ENCODE measurements at places on chromosomes 2 and 18.
A peak's percentile ranks its signal among the peaks of the same experiment; 100 is the strongest.

GRCh38 chr2:143347901-143348414, 218.7 kb downstream of the ARHGAP15 start:
- DNase-seq = no peak

GRCh38 chr2:6864231-6864754, 1.4 kb downstream of the CMPK2 start:
- DNase-seq = no peak

DNA sequence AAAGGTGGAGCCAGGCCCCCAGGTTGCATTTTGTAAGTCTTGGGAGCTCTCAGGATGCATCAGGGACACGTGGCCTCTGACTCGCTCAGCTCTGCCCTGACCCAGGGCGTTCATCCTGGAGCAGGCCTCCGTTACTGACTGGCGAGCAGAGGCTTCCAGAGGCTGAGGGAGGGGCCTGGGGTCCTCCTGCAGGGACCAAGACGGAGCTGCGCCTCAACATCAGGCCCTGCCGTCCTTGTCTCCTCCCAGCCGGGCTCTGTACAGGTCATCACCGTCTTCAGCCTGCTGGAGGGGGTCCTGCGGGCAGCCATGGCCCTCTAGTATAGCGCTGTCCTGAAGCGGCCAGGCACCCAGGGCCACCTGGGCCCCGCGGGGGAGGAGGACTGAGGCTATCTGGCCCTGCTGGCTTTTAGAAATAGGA, 10.2 kb upstream of the ALPP start:
- no peak for DNase-seq

- peak; percentile 77 for DNase-seq
These were observed 217 bp downstream of the PXDN start for GRCh38 chr2:1744151-1744445.

DNA sequence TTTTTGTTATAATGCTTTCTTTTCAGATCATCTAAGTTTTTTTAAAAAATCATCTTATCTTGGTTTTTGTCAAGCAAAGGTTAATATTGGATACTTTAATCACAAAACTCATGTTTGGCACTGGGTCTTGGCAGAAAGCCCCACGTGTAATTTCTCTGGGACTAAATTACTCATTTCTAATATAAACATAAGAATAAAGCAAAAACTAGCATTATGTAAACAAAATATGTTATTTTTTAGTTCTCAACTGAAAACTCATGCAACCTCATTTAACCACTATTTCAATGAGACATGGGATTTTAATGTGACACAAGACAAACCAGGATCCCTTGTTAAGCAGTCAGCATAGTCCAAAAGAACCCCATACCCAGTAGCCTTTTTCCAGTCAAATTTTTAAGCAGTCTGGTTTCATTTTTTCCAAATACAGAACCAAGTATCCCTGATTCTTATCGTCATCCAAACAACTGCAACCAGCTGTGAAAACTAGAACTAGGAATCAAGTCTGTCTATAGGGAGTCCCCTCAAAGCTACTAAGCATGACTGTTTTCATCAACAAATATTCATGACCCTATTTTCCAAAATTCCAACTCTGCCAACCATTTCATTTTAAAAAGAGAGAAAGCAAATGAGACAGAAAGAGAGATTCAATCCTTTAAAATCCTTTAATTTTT, 27.1 kb downstream of the PID1 start:
- no peak for DNase-seq

- DNase-seq = no peak
These were observed 481.2 kb downstream of the NUP35 start for GRCh38 chr2:183605440-183605839.

DNA sequence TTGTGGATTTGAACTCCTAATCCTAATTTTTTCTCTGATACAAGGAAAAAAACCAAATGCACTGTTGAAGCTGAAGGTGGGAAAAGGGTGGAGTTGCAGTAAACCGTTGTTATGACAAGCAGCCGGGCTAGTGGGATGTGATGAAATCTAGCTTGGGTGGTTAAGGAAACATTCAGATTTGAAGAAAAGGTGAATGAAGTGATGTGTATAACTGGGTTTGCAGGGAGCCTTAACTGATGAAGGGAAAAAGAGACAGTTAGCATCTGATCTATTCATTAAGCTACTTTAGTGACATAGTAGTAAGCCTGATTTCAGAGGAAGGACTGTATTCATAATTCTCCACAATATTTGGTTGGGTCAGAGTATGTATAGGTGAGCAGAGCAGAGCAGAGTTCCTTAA, 3.5 kb downstream of the EML6 start:
- no peak for DNase-seq

GRCh38 chr2:218125095-218125494, 733 bp upstream of the CXCR2 start:
- DNase-seq = no peak

DNA sequence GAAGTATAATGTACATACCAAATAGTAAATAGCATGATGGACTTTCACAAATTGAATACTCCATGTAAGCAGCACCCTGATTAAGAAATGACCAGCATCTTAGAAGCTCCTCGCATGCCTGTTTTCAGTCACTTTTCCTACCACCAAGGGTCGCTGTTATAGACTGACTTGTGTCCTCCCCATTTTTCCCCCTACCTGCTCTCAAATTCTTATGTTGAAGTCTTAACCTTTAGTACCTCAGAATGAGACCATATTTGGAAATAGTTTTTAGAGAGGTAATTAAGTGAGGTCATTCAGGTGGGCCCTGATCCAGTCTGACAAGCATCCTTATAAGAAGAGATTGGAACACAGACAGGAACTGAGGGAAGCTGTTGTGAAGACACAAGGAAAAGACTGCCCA, 125.9 kb downstream of the LYPD6 start:
- DNase-seq = no peak

DNA sequence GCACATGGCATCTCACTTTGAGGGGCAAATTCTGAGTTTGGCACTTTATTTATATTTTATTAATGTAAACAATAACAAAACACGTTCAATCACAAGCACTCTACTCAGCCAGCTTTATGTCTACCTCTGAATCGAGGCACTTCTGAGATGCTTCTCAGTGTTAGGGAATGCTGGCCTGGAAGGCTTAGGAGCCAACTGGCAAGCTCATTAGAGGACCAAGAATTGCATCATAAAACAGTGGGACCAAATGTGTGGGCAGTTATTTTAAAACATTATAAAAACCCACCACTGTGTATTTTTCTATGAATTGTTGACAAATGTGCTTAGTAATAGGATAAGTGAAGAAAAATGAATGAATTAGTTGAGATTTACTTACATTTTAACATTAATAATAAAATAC, 46.8 kb upstream of the SMIM21 start:
- no peak for DNase-seq

- DNase-seq = no peak
These were observed 149.9 kb upstream of the SCN7A start for GRCh38 chr2:166643980-166644379.

GRCh38 chr2:47201224-47201623, 46.1 kb upstream of the STPG4 start:
- no peak for DNase-seq

DNA sequence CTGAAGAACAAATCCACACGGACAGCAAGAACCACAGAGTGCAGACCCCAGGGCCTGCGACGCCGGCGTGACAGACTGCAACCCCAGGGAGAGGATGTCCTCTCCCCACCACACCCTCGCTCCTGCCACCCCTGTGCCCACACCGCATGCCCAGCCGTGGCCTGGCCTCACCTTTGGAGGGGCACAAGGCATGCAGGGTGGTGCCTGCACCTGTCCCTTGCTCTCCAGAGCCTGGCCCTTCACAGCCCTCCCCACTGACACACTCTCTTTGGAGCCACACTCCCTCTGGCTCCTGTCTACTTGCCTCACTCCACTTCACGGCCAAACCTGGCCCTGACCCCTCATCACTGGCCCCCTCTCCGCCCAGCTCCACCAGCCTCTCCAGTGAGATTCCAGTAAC, 9.3 kb downstream of the THAP4 start:
- no peak for DNase-seq

DNA sequence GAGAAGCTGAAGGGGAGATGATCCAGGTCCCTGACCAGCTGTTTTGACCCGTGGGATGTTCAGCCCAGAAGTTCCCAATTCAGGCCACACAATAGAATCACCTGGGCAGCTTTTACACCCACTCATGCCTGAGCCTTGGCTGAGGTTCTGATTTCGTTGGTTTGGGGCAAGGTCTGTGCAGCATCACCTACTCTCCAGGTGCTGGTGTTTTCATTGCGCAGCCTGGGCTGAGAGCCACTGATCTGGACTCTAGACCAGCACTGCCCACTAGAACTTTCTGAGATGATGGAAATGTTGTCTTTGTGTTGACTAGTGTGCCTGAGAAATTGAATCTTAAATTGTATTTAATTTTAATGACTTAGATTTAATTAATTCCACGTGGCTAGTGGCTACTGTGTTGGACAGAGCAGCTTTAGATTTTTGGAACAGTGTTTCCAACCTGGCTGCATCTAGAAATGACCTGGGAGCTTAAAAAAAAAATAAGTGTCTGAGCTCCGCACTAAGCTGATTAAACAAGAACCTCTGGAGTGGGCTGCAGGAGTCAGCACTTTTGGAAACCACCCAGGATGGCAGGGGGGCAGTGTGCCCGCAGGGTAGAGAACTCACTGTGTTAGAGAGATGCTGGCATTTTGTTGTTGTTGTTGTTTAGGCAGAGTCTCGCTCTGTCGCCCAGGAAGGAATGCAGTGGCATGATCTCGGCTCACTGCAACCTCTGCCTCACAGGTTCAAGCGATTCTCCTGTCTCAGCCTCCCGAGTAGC, 33.7 kb downstream of the DYSF start:
- DNase-seq = no peak

GRCh38 chr2:206084439-206084869, 1.5 kb downstream of the INO80D start:
- peak; percentile 86 for DNase-seq

DNA sequence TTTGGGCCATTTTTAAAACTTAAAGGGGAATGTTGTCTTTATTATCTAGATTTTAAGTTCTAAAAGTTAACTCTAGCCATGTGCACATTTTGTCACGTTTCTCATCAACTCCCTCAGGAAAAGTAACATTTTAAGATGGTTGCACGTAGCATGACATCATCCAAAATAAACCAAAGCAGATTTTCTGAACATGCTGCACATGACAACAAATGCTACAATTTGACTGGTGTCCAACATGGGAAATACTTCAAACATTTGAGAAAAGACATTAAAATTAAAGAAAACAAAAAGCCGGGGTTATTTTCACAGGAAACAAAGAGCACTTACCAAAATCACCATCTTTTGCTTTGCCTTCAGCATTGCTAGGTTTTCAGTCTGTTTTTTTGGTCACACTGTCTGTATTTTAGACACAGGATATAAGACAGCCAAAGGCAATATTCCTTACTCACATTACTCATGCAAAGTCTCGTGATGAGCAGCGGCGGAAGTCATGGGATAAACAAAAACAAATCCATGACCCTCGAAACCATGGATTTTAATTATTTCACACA, 51.3 kb upstream of the RND3 start:
- DNase-seq = no peak

DNA sequence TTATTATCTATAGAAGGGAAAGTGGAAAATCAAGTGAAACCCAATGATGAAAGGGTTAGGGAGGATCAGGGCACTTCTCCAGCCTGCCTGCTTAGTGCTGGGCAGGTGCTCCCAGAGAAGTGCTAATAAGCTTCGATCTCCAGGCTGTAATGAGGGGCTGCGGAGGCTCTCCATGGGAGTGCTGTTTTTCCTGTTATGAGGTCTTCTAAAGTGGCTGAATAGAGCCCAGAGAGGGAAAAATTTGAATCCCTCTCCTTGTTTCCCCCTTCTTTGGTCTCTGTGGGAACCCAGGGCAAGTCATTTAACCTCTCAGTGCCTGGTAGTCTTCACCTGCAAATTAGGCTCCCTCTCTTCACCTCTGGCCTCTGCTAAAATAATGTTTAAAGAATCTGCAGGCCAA, 351.7 kb upstream of the DCC start:
- no peak for DNase-seq

DNA sequence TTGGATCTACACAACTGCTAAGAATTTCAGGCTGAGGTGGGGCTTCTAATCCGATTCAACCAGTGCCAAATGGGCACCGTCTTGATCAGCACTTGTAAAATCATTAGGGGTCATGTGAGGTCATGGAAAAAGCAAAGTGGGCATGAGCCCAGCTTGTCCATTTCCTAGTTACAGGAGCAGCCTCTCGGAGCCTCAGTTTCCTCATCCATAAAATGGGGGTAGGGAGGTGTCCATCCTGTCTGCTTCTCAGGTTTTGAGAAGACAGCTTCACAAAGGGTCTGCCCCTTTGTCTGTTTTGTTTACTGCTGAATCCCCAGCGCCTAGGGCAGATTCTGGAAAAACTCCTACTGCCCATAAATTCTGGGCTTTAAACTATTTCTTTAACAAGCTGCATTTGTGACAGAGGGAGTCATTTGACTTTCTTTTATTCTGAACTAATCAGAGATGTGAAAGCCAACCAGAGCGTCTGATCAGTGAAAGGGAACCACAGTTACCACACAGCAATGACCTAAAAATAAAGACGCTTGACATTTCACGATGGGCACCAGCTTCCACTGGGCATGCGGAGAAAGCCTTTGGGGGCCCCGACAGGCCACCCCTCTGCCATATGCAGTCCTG, 38.9 kb downstream of the DNMT3A start:
- no peak for DNase-seq

DNA sequence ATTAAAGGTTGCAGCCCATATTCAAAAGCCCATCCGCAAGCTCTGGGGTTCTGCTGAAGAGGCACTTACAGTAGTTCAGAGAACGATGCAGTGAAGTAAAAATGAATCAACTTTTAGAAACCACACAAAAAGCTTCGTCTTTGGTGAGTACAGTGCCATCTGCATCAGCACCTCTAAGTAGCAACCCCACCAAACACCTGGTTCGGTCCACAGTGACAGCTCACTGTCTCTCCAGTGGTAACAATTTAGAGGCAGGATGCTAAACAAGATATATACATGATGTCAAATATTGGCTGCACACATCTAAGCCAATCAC, 275.4 kb upstream of the TCF4 start:
- DNase-seq = no peak

DNA sequence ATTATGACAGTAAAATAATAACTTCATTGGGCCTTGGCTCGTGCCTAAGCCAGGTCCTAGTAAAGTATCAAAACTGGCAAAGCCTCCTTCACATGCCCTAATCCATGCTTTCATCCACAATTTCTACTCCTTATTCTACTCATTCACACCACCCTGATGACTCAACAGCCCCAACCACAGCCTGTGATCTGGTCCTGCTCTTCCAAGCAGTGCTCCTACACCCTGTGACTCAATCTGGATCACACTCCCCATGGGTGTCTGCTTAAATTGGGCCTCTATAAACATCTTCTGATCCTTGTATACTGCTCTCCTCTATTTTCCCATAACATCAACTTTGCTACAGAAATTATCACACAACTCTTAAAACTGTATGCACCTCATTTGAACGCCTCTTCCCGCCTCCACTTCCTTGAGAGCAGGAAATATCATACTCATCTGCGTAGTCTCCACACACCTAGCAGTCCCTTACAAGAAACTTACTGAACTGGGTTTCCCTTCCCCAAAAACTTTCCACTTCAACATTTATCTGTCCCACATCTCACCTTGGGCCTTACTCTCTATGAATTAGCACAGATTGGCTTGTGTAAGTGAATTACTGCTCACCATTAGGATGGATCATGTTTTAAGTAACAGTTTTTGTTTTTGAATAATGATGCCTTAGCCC, 15.9 kb downstream of the GTF3C3 start:
- DNase-seq = no peak

Data from coronary artery (tissue), 2 donors.